ENCODE measurements at places on chromosomes 6 and 20.

- no peak for DNase-seq
These were observed 54.3 kb upstream of the CNR1 start for GRCh38 chr6:88220493-88220892.

DNA sequence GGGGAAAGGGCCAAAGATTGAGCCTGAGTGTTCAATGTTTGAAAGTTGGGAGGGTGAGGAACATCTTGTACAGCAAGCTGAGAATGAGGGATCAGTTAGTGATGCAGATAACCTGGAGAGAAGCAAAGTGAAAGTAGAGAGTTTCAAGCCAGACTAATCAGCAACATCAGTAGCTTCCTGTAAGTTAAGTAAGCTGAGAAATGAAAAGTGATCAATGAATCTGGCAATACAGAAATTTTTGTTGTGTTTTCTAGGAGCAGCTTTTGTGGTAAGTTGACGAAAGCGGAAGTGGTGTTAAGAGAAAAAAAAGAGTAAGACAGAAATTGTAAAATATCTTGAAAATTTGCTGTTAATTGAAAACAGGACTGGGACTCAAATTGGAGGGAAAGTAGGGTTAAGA is 855.5 kb upstream of the MAP3K7 start:
- no peak for DNase-seq

DNA sequence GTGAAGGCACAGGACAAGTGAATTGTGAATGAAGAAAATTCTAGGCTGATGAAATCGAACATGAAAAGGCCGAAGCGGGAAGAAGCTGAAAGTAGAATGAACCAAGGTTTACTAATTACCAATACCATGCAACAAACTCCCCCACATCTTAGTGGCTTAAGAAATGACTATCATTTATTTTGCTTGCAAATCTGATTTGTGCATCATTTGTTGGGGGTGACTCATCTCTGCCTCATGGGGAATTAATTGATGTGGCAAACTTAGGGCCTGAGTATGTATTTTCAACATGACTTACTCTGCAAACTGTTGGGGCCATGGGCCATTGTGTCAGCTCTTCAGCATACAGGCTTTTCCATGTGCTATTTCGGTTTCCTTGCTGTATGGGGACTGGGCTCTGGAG is 26.8 kb downstream of the PPP1R14C start:
- no peak for DNase-seq

- no peak for DNase-seq
These were observed 568.2 kb downstream of the HDGFL1 start for GRCh38 chr6:23137611-23138010.
